ENCODE measurements at places on chromosomes 2 and 18. TPM values are rescaled to one million over a fixed set of nuclear protein-coding genes. Genes with fewer than 3 reads are reported as not detected.

ZSWIM2 gene
- under 0.01 TPM for total RNA-seq

BAZ2B gene
- 40.3 TPM for total RNA-seq

GPR39 gene
- total RNA-seq, result 2.3 TPM

TMSB10 gene
- total RNA-seq, result 7,799 TPM

RETREG2 gene
- total RNA-seq, result 91.9 TPM

LRRFIP1 gene
- 83.2 TPM for total RNA-seq

FKBP1B gene
- total RNA-seq, result 8.2 TPM

XDH gene
- total RNA-seq, result 0.38 TPM

REG3G gene
- not detected for total RNA-seq

KCNIP3 gene
- 0.77 TPM for total RNA-seq

FLACC1 gene
- 0.38 TPM for total RNA-seq

WNT6 gene
- total RNA-seq, result not detected

POTEF gene
- total RNA-seq, result not detected

MYL1 gene
- total RNA-seq, result not detected

ZNF892 gene
- total RNA-seq, result 4.0 TPM

All from regular cardiac myocyte (primary cell).